Left renal pelvis (tissue), 4 donors: ENCODE measurements at places on chromosomes 13 and 19. TPM values are rescaled to one million over a fixed set of nuclear protein-coding genes. Genes with fewer than 3 reads are reported as not detected.

- DNase-seq, result no peak
Measured at GRCh38 chr19:40703029-40703755, 12.7 kb upstream of the NUMBL start.

Gene SMIM7
- polyA plus RNA-seq, result 112 TPM

DNA sequence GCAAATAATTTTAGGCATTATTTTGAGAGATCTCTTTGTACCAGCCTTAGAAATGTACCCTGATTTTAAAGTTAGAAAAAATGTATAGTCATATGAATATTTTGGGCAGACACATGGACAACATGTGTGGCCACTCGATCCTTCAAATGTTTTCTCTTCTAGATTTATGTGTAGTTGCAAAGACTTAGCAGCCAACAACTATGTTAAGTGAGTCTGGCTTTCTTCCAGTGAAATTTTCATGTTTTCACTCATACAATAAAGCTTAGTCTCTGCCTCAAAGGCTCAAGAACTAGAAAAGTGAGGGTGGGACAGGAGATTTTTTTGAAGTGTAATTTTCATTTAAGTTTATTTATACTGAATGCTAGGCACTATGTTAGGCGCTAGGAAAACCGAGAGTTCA, 207.7 kb upstream of the DACH1 start:
- DNase-seq, result no peak

DNA sequence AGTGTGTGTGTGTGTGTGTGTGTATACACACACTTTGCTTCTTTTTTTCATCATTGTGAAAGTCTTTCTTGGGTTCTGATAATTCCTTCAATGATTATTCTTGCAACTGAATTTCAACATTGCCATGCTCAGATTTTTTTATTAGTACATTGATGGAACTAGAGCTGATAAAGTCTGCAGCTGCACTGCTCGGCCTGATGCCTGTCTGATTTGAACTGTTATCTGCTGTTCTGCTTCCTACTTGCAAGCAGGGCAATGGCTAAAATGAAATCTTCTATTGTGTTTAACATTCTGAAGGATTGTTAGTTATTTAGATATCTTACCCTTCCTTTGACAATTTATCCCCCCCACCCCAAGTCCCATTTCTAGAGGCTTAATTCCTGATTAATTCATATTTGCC, 61.3 kb downstream of the OLFM4 start:
- no peak for DNase-seq

Gene KBTBD6
- 19.6 TPM for polyA plus RNA-seq

- no peak for DNase-seq
Measured at GRCh38 chr13:97234236-97234635, 12.1 kb downstream of the MBNL2 start.

Gene FAM83E
- 3.4 TPM for polyA plus RNA-seq

Gene FCER2
- 0.43 TPM for polyA plus RNA-seq

- DNase-seq, result no peak
Measured at GRCh38 chr13:39876258-39876657, 220.8 kb downstream of the COG6 start.

DNA sequence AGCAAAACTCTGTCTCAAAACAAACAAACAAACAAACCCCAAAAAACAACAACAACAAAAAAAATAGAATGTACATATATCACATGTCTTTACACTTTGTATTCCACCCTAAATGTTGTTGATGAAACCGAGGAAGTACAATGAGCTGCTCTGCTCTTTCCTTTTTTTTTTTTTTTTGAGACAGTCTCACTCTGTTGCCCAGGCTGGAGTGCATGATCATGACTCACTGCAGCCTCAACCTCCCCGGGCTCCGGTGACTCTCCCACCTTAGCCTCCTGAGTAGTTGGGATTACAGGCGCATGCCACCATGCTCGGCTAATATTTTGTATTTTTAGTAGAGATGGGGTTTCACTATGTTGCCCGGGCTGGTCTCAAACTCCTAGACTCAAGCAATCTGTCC, 30.6 kb upstream of the LRP3 start:
- no peak for DNase-seq

Gene IZUMO1
- polyA plus RNA-seq, result 0.08 TPM

DNA sequence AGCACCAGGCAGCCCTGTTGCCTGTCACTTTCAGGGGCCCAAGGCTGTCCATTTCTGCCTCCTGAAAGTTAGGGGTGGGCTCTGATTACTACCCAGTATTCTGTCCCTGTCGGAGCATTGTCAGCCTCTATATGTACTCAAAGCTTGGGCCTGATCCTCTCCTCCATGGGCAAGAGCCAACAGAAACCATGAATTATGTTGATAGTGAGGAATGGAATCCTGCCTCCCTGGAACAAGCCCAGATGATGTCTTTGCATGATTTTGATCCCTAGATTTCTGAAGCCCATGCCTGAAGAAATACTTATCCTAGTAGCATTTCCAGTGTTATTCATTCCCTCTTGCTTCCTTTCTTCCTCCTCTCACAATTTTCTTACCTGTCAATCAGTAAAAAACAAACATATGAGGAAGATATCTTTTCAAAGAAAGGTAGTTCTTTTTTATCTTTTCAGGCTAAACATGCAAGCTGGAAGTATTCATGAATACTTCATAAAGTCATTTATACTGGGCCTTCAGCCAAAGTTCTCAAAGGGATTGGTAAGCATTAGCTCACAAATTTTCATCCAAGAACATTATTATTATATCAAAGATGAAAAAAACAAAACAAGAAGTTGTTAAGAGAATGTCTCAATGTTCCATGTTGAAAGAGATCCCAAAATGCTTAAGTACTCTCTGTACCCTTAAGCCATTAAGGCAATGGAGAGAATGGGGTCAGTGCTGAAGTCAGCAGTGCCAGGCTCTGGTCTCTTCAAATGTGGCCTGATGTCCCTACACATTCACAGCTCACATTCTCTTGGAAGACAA, 171.7 kb downstream of the NHLRC3 start:
- DNase-seq, result no peak

Gene SMIM44
- polyA plus RNA-seq, result not detected

Gene STARD13
- 25.4 TPM for polyA plus RNA-seq

DNA sequence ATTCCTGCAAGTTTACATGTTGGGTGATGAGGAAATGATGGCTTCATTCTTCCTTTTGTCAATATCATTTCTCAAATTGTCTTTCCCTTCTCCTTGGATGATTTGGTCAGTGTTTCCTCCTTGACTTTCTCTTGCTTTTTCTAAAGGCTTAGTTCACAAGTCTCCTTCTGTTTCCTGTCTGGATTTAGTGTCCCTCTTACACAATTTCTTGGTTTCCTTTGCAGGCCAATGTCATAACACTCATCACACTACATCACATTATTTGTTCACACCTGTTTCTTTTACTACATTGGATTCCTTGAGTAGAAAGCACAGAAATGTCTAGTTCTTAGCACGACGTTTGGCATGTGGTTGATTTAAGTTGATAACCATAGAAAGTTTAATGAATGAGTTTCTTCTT, 490.7 kb downstream of the TDRD3 start:
- DNase-seq, result no peak

DNA sequence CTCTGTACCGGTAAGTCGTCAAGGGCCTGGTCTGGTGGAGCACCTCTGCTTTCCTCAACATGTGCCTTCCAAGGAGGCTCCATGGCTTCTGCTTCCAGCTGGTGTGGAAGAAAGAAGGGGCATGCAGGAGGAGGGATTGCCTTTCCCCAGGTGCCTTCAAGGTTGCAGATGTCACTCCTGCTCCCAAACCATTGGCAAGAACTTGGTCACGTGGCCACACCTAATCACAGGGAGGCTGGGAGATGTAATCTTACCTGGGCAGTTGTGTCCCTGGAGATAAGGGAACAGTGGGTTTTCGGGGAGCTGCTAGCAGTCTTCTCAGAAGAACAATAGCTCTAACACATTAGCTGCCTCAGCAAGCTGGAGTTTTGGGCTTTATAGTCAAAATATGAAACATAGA, 9.7 kb upstream of the GPR18 start:
- no peak for DNase-seq

Gene CCDC70
- polyA plus RNA-seq, result not detected

- DNase-seq, result no peak
Measured at GRCh38 chr13:42260903-42261654, 10.9 kb upstream of the AKAP11 start.

- DNase-seq, result no peak
Measured at GRCh38 chr19:17303940-17304267, 679 bp upstream of the ABHD8 start.

Gene CEACAM20
- not detected for polyA plus RNA-seq

Gene COX6B1
- 359 TPM for polyA plus RNA-seq

Gene CRX
- polyA plus RNA-seq, result not detected

GRCh38 chr19:29479941-29480340, 45.9 kb upstream of the VSTM2B start:
- DNase-seq, result no peak

Gene VSTM2B
- 0.47 TPM for polyA plus RNA-seq

DNA sequence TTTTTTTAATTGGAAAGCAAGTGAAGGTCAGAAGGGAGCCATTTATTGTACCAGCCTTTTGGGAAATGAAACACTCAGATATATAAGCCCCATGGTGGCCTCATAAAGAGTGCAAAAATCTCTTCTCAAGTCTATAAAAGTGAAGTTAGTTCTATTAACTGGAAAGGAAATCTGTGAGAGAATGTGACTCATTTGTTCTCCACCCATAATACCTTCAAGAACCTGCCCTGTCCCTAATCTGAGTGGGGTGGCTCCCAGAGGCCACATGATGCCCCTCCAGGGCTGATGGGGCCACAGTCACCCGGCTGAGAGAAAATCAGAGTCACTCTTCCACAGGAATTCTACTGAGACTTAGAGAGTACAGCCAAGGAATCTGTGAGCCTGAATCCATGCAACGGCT, 65.8 kb upstream of the SERP2 start:
- DNase-seq, result no peak

- DNase-seq, result no peak
Measured at GRCh38 chr13:32029684-32030083, 1.9 kb upstream of the FRY start.

GRCh38 chr19:5536337-5536894, 31.3 kb downstream of the TINCR start:
- peak; percentile 61 for DNase-seq

Gene PCID2
- polyA plus RNA-seq, result 67.5 TPM

DNA sequence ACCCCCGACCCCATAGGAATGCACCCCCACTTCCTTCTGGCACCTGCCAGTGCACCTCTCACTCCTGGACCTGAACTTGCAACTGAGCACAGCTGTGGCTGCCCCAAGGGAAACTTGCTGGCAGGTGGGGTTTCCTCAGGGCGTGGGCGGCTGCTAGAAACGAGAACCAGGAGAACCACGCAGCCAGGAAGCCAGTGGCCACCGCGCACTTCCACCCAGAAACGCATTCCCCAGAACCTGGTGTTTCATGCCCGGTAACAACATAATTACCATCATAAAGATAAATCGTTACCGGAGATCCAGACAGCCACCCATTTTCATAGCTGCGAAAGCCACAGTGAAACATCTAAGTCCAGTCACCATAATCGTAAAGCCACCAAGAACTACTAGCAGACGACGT, 75.2 kb upstream of the C13orf46 start:
- no peak for DNase-seq

GRCh38 chr13:91632086-91632485, 233.7 kb downstream of the GPC5 start:
- no peak for DNase-seq

- no peak for DNase-seq
Measured at GRCh38 chr13:73428706-73429105, 369.9 kb downstream of the KLF5 start.

DNA sequence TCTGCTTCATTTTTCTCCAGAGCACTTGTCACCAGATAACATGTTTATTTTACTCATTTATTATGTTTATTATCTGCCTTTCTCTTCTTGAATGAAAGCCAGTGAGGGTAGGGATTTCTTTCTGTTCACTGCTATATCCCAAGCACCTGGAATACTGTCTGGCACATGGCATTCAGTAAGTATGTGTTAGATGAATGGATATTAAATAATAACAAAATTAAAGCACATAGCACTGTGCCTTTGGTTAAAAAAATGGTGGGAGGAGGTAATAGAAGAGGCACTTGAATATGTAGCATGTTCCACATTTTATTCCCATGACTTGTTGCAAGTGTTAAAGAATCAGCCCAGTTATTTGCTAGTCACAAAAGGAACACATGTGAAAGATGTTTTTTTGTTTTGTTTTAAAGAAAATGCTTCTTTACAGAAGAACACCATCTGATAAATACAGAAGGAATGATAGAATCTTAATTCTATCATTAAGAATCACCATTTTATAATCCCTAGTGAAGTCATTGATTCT, 151.0 kb downstream of the DLEU7 start:
- DNase-seq, result no peak

DNA sequence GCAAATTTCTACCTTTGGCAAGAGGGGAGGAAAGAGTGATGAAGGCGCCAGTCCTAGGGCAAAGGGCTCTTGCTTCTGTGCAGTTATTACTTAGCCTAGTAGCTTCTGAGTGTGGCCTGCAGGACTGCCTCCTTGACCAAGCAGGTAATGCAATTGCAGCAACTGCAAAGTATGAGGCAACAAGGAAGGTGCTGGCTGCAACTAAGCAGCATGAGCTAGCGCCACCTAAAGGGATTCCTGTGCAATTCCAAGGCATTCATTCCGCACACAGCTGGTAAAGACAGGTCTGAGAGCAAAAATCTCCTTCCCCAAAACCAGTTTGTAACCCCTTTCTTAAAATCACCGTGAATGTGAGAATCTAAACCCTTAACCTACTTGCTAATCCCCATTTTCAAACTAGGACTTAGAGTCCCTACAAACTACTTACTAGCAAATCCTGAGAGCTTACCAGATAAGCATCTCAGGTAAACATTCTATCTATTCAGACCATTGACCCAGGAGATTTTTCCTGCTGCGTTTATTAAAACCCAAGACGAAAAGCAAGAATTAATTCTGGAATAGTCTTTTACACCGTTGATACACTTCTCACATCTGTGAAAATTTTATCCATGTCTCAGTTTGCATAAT, 62.9 kb downstream of the DCT start:
- no peak for DNase-seq

DNA sequence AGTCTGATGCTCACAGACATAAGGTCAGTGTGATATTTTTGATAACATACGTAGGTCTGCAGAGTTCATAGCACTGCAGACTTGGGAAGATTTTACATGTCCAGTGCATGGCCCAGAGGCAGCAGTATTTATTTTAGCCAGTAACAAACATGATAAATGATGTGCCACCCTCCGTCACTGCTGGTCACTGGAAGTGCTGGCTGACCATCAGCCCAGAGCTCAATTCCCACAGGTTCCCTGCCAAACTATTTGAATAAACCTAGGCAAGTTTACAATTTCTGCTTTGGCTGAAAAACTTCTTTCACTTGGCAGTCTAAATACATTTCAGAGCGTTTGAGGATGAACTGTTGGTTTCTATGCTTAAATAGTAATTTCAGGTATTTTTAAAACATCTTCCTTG, 135.5 kb upstream of the EDNRB start:
- no peak for DNase-seq

Gene FBXO27
- polyA plus RNA-seq, result 8.9 TPM

DNA sequence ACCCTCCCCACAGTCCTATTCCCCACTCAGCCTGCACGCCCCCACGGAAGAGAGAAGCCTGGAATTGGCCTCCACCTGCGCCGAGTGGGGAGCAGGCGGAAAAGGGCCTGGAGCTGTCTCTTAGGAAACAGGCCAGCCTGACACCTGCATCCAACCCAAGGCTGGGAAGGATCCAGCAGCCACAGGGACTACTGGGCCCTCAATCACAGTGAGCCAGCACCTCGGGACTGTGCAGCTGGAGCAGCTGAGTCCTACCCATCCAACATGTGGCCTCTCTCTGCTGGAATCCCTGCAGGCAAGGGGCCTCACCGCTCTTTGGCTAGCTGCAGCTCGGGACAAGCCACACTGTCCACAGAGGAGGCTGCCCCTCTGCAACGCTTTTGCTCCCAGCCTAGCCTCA, 8.3 kb upstream of the EPHX3 start:
- DNase-seq, result no peak

Gene CERS1
- 6.3 TPM for polyA plus RNA-seq

GRCh38 chr13:50276550-50276949, 261.3 kb downstream of the KCNRG start:
- no peak for DNase-seq

Gene ZNF30
- 5.6 TPM for polyA plus RNA-seq
